ENCODE measurements at places on chromosomes 6 and 20.

GRCh38 chr6:117928833-117929232, 21.8 kb downstream of the SLC35F1 start:
- no peak for DNase-seq

DNA sequence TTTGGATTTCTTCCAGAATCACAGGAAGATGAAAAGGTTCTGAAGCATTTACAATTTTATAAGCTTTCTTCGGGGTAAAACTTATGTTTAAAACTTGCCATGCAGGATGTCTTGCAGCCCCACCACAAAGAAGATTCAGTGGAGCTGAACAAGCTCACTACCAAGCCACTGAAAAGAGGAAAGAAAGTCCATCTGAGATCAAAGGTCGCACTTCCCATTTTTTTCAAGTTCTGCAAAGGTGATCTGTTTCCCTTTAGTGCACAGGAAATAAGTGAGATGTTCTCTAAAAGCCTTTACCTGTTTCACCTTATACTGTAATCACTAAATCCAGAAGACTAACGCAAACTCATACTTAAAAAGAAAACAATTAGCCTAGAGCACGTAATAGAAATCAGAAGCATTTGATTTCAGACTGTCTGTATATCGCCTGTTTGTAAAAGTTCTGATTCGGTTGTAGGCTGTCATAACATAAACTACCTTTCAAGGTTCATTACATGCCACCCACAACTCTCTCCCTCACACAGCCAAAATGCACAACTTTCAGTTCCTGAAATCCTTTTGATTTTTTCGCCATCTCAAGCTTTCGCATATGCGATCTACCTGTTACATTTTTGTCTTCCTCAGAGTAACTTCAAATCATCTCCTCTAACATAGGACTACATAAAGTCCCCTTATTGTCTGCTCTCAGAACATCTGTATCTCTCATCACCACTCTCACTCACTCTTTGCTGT, 1.8 kb downstream of the ECHDC1 start:
- peak; percentile 7 for DNase-seq

DNA sequence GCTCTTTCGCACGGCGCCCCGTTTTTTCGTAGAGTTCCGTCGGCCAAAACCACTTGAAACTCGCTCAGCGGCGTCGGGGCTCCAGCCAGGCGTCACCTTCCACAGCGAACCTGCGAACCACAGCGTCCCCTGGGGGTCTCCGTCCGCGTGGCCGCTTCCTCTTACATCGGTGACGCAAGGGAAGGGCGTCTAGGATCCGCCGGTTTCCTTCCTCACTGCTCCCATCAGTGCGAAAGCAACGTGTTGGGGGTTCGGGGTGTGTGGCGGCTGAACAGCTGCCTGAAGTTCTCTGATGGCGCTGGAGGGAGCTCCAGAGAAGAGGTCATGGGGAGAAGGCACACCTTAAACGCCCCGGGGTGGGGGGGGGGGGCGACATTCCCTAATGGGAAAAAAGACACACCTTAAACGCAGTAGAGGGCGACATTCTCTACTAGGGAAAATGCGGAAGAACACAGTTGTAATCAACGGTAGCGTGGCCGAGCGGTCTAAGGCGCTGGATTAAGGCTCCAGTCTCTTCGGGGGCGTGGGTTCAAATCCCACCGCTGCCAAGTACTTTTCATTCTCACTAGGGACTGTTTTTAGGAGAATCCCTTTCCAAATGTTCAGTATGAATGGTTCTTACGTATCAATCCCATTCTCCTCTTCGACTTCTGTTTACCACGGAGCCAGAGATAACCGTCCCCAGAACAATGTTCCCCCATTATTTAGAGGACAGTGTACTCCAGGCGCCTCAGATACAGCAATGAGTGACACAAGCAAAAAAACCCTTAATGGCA, 16.4 kb downstream of the ZNF311 start:
- DNase-seq = peak; percentile 53

GRCh38 chr6:26295691-26296555, 69.1 kb upstream of the BTN3A2 start:
- DNase-seq = no peak

- DNase-seq = peak; percentile 57
Measured at GRCh38 chr20:17882834-17883591, 85.6 kb downstream of the SNX5 start.

DNA sequence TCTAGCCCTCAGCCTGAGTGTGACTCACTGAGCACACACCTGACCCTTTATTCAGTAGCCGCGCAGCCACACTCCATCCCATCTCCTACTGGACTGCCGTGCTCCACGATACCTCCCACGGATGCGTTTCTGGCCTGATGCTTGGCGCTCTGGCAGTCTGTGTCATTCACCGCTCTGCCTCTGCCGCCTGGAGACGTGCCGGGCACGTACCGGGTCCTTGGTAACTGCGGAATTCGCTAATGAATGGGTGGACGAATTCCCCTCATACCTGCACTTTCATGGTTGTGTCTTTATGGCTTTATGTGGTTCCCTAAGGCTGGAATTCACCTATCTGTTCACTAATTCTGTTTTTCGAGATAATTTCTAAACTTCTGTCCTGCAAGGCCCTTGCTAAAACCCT, 405.7 kb downstream of the QKI start:
- no peak for DNase-seq

GRCh38 chr6:150026976-150027805, 1.9 kb upstream of the RAET1L start:
- no peak for DNase-seq

DNA sequence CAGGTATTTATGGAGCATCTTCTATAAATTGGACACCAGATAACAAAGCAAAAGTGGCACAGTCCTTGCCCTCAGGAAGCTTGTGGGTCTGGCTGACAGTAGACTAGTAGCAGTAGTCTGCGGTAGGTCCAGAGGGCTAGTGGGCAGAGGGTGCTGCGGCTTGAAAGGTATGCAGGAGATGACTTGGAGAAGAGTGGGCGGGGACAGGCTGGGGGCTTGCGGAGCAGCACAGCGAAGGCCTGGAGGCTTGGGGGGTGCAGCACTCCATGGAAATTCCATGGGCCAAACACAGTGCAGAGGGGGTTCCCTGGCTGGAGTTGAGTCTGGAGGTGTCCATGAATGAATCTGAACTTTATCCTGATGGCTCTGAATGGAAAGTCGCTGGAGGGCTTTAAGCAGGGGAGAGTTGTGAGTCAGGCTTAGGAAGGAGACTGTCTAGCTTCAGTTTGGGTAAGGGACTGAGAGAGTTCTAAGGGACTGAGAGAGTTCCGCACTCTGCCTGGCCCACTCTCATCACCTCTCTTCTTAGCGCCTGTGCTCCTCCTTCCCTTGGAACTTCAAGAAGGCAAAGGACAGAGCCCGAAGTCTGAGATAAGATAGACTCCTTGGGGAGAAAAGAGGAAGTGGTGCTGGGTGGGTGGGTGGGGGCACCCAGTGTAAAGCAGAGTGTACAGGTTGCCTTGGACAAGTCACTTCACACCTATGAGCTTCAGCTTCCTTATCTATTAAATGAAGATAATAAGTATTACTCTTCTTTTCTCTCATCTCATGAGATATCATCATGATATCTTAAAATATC, 8.8 kb downstream of the PKIG start:
- DNase-seq = no peak

DNA sequence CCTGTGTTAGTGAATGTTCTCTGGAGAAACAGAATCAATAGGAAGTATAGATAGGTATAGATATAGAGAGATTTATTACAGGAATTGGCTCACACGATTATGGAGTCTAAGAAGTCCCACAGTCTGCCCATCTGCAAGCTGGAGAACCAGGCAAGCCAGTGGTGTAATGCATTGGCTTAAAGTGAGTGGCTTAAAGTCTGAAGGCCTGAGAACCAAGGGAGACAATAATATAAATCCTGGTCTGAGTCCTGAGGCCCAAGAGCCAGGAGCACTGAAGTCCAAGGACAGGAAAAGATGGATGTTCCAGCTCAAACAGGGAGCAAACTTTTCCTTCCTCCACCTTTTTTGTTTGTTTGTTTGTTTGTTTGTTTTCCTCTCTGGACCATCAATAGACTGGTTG, 131.2 kb upstream of the LRFN2 start:
- no peak for DNase-seq

GRCh38 chr6:164911873-164912580, 397.4 kb downstream of the C6orf118 start:
- DNase-seq = peak; percentile 84

Measured in muscle of leg (tissue), 16 donors.